Urinary bladder (tissue), 4 donors: ENCODE measurements at places on chromosomes 1 and 21. TPM values are rescaled to one million over a fixed set of nuclear protein-coding genes. Genes with fewer than 3 reads are reported as not detected.

DNA sequence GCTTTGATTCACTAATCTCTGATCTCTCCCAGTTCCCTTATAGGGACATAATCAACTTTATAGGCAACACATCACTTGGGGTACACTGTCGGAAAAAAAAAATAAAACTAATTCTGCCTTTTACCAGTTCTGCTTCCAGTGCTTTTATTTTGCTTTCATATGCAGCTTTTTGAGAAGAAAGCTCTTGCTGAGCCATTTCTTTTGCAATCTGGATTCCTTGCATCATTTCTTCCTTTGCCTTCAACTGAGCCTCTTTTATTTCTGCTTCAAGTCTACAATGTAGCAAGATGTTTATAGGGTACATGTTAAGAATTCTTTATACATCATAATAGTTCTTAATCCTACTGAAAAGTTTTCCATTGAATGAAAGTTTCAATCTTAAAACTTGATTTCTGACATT is 30.6 kb downstream of the KIF14 start:
- no peak for DNase-seq

DNA sequence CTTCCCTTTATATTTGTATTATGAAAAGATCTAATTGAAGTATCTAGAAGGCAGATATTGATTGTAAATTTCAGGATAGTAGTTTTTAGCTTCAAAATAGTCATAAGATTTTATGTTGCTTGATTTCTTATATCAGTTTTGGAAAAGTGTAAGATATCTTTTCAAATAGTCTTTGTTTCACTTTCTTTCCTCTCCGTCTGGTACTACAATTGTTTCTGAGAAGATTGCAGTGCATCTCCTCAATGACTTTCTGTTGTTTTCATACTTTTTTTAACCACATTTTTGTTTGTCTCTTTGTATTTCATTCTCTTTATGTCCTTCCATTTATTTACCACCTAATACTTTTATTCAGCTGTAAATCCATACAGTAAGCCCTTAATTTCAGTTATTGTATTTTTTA is 964.6 kb upstream of the B3GALT2 start:
- DNase-seq = no peak

The SLFNL1 gene
- polyA plus RNA-seq = 0.24 TPM

DNA sequence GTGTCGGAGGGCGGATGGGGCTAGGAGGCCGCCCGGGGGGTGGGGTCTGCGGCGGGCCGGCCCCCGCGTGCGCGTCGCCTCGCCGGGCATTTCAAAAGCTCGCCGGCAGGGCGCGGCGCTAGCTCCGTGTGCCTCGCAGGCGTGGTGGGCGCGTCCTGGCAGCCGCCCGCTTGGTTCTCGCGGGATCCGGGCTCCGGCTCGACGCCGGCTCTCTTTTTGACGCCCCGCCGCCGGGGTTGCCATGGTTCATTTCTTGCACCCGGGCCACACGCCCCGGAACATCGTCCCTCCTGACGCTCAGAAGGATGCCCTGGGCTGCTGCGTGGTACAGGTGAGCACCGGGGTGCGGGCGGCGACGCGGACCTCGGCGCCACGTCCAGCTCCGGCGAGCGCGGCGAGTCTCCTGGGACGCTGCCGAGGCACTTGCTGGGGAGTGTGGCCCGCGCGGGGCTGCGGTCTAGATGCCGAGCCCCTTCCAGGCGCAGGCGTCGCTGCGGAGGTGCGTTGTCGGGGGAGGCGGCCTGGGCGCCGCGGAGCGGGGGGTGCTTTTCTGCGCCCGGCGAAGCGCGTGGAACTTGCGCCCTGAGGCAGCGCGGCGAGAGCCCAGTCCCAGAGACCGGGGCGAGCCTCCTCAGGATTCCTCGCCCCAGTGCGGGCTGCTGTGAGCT is at the start of gene ZYG11A:
TSS of gene ZYG11A (plus strand) at position 118 of the 668 bp plus-strand sequence. CDS start at position 242, 124 bp downstream.
- DNase-seq = no peak

- no peak for DNase-seq
These were observed 78.5 kb upstream of the CAMK1G start for GRCh38 chr1:209505044-209505443.

The ZFP69B gene
- polyA plus RNA-seq = 0.89 TPM

GRCh38 chr1:111756124-111756513 is 418 bp downstream of the DDX20 start:
- no peak for DNase-seq

GRCh38 chr21:25441835-25442234 is 165.4 kb downstream of the MRPL39 start:
- no peak for DNase-seq

DNA sequence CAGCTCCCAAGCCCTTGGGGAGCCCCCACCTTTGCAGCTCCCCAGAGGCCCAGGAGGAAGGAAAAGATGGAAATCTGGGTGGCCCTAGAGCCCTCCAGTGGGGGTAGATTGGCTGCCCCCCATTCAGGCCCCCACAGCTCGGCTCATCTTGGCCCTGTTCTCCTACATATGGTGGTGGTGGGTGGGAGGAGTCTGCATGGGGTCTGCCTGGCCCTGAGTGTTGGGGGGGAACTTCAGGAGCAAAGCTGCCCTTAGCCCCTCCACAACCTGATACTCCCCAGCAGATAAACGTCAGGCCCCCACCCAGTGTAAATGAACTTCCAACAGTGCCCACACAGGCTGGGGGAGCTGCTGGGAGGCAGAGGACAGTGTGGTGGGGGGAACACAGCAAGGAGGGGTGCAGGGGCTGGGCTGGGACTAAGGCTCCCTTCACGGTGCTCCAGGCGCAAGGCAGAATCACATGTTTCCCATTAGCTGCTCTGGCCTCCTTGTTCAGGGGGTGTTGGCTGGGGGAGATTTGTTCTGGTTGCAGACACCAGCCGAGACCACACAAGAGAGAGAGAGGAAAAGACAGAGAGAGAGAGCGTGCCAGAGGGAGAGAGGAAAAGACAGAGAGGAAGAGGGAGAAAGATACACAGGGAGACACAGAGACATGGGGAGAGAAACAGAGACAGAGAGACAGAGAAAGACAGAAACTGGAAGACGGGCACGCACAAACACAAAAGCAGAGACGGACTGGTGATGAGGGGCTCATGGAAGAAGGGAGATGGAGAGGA is 42.6 kb downstream of the AHDC1 start:
- no peak for DNase-seq

GRCh38 chr1:64535938-64536835 is 66.3 kb downstream of the CACHD1 start:
- DNase-seq = no peak

DNA sequence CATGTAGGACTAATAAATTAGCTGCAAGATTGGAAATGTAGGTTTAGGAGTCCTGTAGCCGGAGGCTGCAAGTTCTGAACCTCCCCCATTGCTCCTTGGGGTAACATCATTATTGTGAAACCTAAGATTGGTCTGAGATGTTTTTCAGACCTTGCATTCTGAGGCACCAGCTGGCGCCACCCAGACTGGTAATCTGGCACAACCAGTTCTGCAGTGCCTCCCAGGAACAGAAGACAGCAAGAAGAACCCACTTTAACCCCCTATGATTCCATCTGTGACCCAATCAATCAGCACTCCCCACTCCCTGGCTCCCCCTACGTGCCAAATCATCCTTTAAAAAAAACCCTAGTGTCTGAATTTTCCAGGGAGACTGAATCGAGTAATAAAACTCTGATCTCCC is 11.6 kb upstream of the DNAJC6 start:
- no peak for DNase-seq

GRCh38 chr1:46153732-46154131 is 21.2 kb upstream of the TSPAN1 start:
- DNase-seq = no peak

GRCh38 chr1:154419620-154420571 is 14.8 kb downstream of the IL6R start:
- no peak for DNase-seq

- DNase-seq = no peak
These were observed 34.8 kb downstream of the TSNAX start for GRCh38 chr1:231563247-231563646.

- peak; percentile 48 for DNase-seq
These were observed 8.7 kb downstream of the UBE2G2 start for GRCh38 chr21:44792702-44793591.

- no peak for DNase-seq
These were observed 9.2 kb downstream of the C1orf198 start for GRCh38 chr1:230858918-230859729.

- no peak for DNase-seq
These were observed 157.0 kb upstream of the CACNA1E start for GRCh38 chr1:181326348-181326747.

DNA sequence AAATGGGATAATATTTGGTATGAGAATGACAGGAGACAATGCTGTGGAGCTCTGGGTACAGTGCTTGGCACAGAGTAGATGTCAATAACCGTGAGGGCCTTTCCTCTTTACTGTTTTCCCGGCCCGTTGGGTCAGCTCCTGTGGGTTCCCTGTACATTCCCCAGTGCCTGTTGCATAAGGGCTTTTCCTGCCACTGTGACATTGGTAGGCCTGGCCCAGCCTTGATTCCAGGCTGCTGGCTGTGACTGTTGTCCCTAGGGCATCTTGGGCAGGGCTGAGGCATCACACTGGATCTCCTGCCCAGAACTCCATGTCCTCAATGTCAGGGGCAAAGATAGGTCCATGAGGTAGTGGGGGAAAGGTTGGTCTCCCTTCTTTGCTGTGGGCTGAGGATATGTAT is 25.8 kb upstream of the MYCL start:
- DNase-seq = no peak
